ENCODE measurements at places on chromosomes 7 and 10.

DNA sequence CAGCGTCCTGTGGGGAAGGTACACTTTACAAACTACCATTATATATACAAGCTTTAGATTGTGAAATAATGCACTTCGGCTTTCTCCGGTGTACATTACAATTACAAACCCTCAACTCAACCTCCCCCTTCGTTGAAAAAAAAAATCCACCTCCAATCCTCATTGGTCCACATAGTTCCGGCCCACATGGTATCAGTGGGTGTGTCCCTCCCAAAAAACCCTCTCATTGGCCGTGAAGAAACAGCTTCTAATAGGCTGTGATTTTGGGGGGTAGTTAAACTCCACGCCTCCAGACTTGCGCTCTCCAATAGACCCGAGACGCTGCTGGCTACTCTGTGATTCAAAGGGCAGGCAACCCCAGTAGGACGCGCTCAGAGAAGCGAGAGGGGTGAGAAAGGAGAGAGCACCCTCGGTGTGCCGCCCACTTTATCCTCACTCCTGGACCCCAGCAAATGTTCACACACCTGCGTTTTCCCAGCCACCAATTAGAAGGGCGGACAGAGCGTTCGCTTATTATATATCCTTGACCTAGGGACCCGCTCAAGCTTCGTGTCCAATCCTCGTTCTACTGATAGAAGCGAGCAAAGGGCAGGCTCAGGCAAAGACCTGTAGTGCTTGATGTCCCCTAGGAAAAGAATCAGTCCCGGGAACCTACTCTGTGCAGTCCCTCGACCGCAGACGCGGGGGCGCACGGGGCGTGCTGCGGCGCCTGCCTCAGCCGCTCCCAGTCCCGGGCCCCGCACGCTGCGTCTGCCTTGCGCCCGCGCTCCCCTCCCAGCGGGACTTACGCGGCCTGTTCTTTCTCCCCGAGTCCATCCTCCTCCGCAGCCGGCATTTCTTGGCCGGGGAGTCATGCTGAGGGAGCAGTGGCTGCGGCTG, 991 bp downstream of the PANK1 start:
- peak; percentile 55 for DNase-seq

GRCh38 chr10:91880310-91880709, 29.0 kb downstream of the FGFBP3 start:
- DNase-seq = no peak

GRCh38 chr10:61901829-61902444, 438 bp downstream of the ARID5B start:
- no peak for DNase-seq

DNA sequence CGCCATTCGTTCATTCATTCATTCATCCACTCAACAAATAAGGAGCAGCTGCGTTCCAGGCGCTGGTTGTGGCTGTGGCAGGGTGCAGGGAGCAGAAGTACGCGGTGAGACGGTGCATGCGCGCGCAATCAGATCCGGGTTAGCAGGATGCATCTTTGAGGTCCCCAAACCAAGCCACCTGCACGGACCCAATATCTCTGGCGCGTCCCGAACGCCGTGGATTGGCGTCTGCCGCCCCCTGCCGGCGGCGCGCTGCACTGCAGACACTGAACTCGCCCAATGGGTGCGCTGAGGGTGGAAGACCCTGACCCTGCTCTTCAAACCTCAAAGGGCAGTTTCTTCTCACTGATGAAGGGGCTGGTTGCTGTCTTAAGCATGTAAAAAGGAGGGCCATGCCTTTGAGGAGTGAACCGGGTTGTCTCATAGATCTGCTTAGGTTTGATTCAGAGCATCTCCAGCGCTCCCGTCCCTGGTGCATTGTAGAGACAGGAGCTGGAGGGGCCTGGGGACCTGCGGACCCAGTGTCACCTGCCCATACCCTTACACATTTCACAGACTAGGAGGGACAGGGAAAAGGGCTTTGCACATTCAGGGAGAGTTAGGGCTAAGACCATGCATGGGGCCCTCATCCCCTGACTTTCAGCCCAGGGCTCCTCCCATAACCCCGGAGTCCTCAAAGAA, 102.5 kb downstream of the RAMP3 start:
- DNase-seq = peak; percentile 75

DNA sequence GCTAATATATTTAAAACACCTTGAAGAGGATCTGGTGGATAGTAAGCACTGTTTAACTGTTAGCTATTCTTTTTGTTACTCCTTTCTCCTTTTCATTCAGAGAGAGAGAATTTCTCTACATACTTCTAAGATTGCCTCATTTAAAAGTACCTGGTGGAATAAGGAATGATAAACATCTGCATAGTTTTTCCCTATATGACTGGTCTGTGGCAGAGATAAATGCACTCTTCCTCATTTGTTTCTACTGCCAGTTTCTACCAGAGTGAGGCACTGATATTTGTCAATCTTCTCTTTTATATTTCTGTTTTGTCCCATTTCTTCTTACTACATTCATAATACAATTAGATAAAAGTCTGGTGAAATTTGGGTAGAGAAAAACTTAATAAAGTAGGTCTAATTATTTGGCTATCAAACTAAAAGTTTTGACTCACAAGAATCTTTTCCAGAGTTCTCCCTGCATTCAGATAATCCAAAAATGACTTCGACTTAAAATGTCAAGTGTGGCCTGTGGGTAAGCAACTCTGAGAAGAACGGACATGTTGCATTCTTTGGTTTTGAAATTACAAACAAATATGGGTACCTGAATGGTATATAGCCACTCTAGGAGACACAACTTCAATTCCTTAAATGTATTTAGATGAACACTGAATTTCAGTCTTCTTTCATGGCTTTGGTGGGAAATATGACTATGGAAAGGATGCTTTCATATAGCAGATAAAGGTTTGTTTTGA, 38.8 kb downstream of the RNLS start:
- no peak for DNase-seq

DNA sequence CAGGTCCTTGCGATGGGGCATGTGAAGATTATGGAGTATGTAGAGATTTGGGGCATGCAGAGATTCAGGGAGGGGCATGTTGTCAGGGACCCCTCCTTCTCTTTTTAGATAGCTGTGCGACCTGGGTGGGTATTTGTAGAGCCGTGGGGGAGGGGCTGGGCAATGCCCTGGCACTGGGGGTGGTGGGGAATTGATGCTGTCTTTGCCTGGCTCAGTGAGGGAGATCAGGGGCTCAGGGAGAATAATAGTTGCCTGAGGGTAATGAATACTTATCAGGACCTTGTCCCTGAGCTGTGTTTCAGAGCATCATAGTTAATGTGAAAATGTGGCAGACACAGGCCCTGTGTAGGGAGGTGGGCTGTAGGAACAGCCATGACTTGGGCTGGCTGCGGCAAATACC, 3.5 kb downstream of the RAMP3 start:
- no peak for DNase-seq

- peak; percentile 54 for DNase-seq
Observed at GRCh38 chr10:46255801-46256747, 30.7 kb upstream of the ANTXRL start.

GRCh38 chr10:102519246-102519825, 15.6 kb downstream of the SUFU start:
- DNase-seq = no peak
